ENCODE measurements at places on chromosomes 7 and 10. TPM values are rescaled to one million over a fixed set of nuclear protein-coding genes. Genes with fewer than 3 reads are reported as not detected.

- H3K4me1 ChIP-seq, result peaks cover 10% of the 10 kb centered on the region
- DNase-seq, result no peak
- H3K36me3 ChIP-seq, result no peaks in the 10 kb centered on the region
- no peak overlapping the region for H3K27ac ChIP-seq
These were observed 989.4 kb downstream of the CCSER2 start for GRCh38 chr10:85317827-85318226.

DNA sequence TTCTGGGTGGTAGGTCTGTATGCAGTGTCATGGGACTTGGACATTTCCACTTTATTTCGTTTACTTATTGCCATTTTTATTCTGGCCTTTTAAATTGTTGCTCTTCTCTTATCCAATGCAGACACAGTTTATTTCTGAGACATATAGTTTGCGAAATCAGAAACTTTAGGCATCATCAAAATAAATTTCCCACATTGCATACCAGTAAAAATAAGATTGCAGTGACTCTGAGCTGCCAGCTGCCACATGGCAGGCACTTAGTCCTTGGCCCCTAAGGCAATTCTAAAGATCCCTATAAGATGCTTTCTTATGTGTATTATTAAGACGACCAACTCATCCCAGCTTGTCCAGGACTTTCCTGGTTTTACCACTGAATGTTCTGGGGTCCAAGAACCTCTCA lies 81.8 kb upstream of the ANKRD1 start:
- no peak for DNase-seq
- H3K27ac ChIP-seq, result no peak overlapping the region

- no peaks in the 10 kb centered on the region for H3K36me3 ChIP-seq
- no peak for DNase-seq
- no peak overlapping the region for H3K27ac ChIP-seq
- no peak overlapping the region for H3K4me3 ChIP-seq
These were observed 32.3 kb upstream of the IL6 start for GRCh38 chr7:22694597-22695207.

GRCh38 chr10:17427201-17427600 lies 27.2 kb downstream of the ST8SIA6 start:
- H3K27ac ChIP-seq, result no peak overlapping the region
- no peak for DNase-seq
- H3K27me3 ChIP-seq, result peaks cover 16% of the 10 kb centered on the region
- H3K4me3 ChIP-seq, result no peak overlapping the region
- no peaks in the 10 kb centered on the region for H3K36me3 ChIP-seq

DNA sequence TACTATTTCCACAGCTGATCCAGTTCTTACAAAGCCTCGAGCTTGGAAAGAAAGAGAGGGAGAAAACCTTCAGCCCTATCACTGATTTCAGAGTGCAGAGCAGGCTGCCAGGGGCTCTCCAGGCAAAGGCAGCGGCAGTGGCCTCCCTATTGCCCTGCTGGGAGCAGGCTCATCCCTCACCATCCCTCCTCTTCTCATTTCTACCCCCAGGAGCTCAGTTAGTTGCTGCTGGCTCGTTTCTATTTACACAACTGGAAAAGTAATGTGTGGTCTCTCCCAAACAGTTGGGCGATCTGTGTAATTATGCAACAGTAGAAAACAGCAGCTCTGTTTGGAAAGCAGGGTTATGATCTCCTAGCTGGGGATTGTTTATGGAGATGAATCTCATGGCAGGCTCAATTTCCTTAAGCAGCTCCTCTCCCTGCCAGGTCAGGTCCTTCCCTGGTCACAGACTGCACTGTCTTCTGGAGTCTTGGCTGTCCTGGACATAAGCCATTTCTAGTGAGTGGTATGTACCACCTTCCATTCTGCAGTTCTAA lies 28.7 kb upstream of the TNS3 start:
- DNase-seq, result no peak
- no peaks in the 10 kb centered on the region for H3K36me3 ChIP-seq
- no peak overlapping the region for H3K4me3 ChIP-seq
- peaks cover 17% of the 10 kb centered on the region for H3K4me1 ChIP-seq
- H3K27me3 ChIP-seq, result no peaks in the 10 kb centered on the region

DNA sequence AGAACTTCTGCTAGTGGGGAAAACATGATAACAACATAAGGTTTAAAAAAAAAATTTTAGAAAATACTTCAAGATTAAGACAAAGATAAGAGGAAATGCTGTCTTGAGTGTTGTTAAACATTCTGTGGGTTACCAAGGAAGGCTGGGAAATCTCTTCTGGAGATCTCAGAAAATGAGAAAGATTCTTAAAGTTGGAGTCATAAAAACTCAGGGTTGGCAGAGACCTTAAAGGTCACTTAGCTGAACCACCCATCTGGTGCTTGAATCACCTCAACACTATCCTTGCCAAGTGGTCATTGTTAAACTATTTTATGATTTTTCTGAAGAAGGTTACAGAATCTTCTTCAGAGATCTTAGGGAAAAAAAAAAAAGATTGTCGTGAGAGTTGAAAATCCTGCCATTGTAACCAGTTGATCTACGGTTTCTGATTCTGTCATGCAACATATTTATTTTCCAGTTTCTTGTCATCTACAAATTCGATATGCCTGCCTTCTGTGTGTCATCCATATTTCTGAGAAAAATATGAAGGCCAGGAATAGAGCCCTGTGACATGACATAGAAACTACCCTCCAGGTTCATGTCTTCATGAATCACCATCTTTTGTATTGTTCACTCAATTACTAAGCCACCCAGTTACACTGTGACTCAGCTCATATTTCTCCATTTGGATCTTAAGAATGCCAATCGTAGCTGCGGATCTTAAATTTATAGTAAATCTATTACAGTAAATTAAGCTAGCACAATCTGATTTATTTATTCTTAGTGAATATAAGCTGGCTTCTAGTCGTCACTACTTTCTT lies 179.2 kb downstream of the ST7 start:
- DNase-seq, result no peak
- no peaks in the 10 kb centered on the region for H3K27me3 ChIP-seq
- H3K27ac ChIP-seq, result no peak overlapping the region
- peaks cover 19% of the 10 kb centered on the region for H3K4me1 ChIP-seq

- H3K36me3 ChIP-seq, result no peaks in the 10 kb centered on the region
- H3K4me3 ChIP-seq, result no peak overlapping the region
- no peaks in the 10 kb centered on the region for H3K4me1 ChIP-seq
- H3K27ac ChIP-seq, result no peak overlapping the region
These were observed 9.0 kb downstream of the SCART1 start for GRCh38 chr10:133462512-133463305.

- peaks cover 33% of the 10 kb centered on the region for H3K36me3 ChIP-seq
- peak; percentile 44 for DNase-seq
- no peaks in the 10 kb centered on the region for H3K4me1 ChIP-seq
- no peak overlapping the region for H3K27ac ChIP-seq
- H3K4me3 ChIP-seq, result no peak overlapping the region
- H3K27me3 ChIP-seq, result no peaks in the 10 kb centered on the region
These were observed 32.7 kb upstream of the RBAK start for GRCh38 chr7:5012985-5013384.

DNA sequence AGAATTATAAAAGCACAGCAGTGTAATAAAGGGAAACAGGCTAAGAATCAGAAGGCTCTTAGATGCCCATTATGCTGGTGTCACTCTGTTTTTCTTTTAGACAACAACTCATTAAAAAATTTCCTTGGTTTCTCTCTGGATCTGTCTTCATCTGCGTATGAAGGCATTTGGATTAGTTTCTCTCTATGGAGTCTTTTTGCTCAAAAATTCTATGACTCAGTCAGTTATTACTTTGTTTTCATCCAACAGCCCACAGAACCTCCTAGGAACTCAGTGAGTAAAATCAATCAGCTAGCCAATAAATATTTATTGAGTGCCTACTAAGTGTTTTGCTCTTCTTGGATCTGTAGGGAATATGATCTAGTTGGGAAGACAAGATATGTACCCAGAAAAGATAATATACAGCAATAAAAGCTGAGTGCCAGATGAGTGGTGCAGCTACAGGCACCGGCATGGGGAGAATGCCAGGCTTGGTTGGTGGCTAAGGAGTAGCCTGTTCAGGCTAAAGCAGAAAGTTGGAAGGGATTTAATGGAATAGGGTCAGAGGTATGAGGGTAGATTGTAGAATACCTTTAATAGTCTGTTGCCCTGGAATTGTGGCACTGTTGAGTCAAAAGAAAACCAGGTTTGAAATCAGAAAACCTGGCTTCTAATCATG lies 156.2 kb downstream of the LRRC4 start:
- H3K36me3 ChIP-seq, result no peaks in the 10 kb centered on the region
- no peak overlapping the region for H3K4me3 ChIP-seq
- H3K27ac ChIP-seq, result no peak overlapping the region
- DNase-seq, result no peak
- no peaks in the 10 kb centered on the region for H3K4me1 ChIP-seq

GRCh38 chr7:26868841-26869495 lies 4.6 kb upstream of the SKAP2 start:
- no peak overlapping the region for H3K4me3 ChIP-seq
- DNase-seq, result no peak
- H3K27me3 ChIP-seq, result peaks cover 2% of the 10 kb centered on the region
- H3K27ac ChIP-seq, result no peak overlapping the region
- peaks cover 3% of the 10 kb centered on the region for H3K4me1 ChIP-seq

DNA sequence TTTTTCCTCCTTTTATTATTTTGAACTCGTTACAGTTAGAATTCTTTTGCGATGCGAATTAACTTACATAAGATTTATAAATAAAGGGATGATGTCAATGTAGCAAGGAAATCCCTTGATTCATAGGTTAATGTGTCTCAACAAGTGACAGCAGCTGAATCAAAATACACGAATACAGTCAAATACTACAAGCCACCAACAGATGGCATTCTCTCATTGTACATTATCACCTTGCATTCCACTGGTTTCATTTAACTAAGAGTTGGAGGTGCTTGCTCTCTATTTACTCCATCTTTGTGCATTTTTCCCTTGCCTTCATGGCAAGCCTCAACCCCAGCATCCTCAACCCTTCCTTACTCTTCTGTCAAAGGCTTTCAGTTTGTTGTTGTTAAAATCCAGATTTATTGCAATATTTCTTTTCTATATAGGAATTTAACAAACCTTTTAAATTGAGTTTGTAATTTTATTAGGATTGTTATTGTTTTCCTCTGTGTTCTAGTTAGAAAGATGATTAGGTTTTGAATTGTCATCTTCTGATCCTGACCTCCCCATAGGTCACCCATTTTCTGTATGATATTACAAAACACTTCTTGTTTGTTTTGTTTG lies 78.3 kb downstream of the SLC25A40 start:
- no peaks in the 10 kb centered on the region for H3K4me1 ChIP-seq
- no peaks in the 10 kb centered on the region for H3K27me3 ChIP-seq
- H3K36me3 ChIP-seq, result no peaks in the 10 kb centered on the region

GRCh38 chr7:151632750-151633515 lies 113.2 kb upstream of the RHEB start:
- peak overlapping the region; percentile 94 for H3K27ac ChIP-seq
- peaks cover 5% of the 10 kb centered on the region for H3K4me1 ChIP-seq
- peak overlapping the region; percentile 96 for H3K4me3 ChIP-seq
- peaks cover 4% of the 10 kb centered on the region for H3K36me3 ChIP-seq
- DNase-seq, result peak; percentile 68
- H3K27me3 ChIP-seq, result no peaks in the 10 kb centered on the region

GRCh38 chr7:7662527-7662926 lies 22.0 kb downstream of the UMAD1 start:
- no peak overlapping the region for H3K4me3 ChIP-seq
- H3K27ac ChIP-seq, result no peak overlapping the region
- H3K27me3 ChIP-seq, result no peaks in the 10 kb centered on the region
- DNase-seq, result no peak

- H3K27me3 ChIP-seq, result no peaks in the 10 kb centered on the region
- no peak overlapping the region for H3K27ac ChIP-seq
- H3K4me3 ChIP-seq, result no peak overlapping the region
- DNase-seq, result no peak
- H3K36me3 ChIP-seq, result no peaks in the 10 kb centered on the region
- H3K4me1 ChIP-seq, result peaks cover 10% of the 10 kb centered on the region
These were observed 34.0 kb upstream of the DGKB start for GRCh38 chr7:14936554-14936953.

DNA sequence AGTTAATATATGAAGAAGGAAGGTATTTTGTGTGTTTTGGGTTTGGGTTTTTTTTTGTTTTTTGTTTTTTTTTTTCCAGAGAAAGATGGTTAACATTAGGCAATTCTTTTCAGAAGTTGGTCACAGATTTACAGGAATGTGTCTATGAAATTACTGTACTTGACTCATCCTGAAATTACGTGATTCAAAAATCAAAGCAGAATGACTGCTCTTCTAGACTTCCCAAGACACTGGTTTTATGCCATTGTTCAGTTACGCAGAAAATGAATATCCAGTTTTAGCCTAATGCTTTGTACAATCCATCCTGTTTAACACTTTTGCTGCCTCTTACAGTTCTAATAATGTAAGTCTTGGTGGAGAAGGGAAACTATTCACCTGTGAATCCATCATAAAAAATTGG lies 39.7 kb upstream of the CELF2 start:
- no peaks in the 10 kb centered on the region for H3K36me3 ChIP-seq
- H3K27me3 ChIP-seq, result peaks cover 52% of the 10 kb centered on the region

DNA sequence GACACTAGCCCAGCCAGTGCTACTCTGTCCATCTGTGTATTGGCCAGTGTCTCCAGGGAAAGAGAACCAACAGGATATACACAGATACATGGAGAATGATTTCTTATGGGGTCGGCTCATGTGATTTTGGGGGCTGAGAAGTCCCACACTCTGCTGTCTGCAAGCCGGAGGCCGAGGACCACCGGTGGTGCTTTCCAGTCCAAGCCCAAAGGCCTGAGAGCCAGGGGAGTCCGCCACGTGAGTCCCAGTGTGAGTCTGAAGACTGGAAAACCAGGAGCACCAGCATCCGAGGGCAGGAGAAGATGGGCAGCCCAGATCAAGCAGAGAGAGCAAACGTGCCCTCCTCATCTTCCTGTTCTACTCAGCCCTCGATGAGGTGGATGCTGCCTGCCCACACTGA lies 71.5 kb downstream of the C10orf143 start:
- H3K27me3 ChIP-seq, result peaks cover 43% of the 10 kb centered on the region
- DNase-seq, result no peak
- H3K27ac ChIP-seq, result no peak overlapping the region

The AKR1C8 gene
- total RNA-seq, result 1.00 TPM

The AKR1C3 gene
- 14.6 TPM for total RNA-seq

The SPDYE1 gene
- total RNA-seq, result not detected

The TLX1 gene
- total RNA-seq, result 0.17 TPM

The FGF8 gene
- not detected for total RNA-seq
